ENCODE measurements at places on chromosomes 2 and 18.

DNA sequence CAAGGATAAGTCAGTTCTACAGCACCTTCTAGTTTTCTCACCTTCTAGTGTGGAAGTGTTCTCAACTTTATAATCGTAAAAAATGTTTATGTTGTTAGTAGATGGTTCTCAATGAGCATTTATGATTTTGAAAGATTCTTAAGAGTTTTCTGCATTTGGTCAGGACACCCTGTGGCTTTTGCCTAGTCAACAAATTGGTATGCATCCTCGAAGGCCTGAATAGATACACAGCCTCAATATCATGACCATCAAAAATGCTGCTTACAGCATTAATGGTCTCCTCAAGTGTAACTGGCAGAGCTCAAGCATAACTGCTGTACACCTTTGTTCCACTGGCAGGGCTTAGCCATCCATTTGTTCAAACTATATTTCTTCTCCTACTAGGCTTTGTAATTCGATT lies 96.7 kb downstream of the CRACDL start:
- DNase-seq, result no peak

GRCh38 chr18:21853775-21854552 lies 113.4 kb downstream of the MIB1 start:
- no peak for DNase-seq

DNA sequence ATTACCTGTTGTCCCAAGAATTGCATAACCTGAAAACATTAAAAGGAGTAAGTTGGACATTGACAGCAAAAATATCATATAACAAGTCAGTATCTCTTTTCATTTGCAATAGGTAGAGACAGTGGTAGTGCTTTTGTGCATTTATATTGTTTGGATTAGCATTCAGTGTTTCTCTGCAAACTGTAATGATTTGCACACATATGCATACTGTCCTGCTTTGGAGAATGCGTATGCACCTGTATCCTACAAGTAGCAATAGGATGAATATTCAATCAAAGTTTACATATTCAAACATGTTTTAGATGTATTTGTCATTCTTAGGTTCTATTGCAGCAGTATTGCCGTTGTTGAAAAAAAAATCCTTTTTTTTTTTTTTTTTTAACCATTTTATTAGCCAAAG lies 201.9 kb downstream of the ZNF407 start:
- DNase-seq, result no peak

- no peak for DNase-seq
These were observed 380.2 kb downstream of the TXNL1 start for GRCh38 chr18:56258178-56258577.

DNA sequence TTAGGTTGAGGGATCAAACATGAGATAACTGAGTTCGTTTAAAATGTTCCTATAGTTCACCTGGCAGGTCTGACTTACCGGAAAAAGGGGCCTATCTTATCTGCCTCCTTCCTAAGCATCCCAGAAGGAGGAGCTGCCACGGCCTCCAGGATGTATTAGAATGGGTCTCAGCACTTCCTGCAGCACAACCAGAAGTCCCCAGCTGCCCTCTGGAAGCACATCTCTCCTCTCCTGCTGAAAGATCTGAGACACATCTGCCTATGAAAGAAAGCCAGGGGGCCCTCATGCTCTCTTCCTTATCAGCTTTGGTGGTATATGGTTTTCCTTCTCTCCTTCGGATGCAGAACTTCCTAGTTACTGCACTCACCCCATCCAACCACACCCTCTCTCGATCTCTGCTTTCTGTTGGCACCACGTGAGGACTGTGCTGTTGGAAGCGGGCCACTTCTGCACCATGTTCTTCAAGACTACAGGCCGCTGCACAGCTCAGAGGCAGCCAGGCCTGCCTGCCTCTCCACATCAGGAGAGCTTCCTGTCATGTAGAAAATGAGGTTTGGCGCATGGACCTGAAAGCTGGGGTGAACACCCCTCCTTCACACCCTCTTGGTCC lies 6.5 kb downstream of the IGFBP5 start:
- DNase-seq, result no peak

DNA sequence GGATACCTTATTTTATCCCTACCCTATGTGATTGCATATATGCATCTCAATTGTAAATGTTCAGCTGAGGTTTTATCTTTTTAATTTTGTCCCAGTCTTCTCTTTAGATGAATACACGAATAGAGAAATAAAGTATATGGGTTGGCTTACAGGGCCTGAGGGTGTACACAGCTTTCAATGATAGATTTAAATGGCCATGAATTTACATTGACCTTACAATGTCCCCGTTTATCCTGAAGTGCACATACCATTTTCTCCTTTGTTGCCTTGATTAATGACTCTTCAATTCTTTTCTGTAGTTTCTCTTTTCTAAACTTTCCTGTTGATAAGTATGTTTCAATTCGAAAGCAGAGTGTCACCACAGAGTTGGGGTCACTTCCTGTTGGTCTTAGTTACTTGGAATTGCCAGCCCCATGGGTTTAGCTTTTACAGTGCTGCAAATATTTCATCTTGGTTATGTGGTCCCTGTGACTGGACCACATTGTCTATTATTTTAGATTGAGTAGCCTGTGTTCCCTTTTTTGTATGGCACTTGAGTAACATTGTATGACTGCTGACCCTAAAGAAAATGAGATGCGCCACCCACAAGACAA lies 1616.3 kb upstream of the ACVR2A start:
- DNase-seq, result no peak

DNA sequence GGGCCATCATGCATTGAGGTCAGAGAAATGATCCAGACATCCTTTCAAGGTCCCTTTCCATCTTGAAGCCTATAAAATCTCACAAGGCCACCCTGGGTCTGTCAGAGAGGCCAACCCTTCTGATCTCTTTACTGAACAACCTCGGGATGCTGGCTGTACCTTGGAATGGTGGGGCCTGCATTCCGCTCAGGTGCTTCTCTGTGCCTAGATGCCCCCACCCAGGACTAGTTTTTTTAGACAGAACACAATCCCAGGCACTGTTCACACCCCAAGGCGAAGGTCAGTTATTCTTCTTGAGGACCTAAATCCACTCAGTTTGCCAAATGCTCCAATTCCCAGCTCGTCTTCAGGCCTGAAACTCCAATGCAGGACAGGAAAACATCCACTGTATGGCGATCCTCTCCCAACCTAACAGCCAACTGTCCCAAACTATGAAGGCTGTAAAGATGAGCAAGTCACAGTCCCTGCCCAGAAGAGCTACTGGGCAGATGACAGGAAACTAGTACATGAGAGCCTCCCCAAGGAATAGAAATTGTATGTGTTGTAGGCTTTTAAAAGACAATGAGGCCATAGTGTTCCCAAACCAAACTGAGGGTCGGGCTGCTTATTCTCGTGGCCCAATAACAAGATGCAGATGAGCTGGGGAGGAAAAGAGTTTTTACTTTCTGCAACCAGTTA lies 154.4 kb upstream of the ACAA2 start:
- no peak for DNase-seq

DNA sequence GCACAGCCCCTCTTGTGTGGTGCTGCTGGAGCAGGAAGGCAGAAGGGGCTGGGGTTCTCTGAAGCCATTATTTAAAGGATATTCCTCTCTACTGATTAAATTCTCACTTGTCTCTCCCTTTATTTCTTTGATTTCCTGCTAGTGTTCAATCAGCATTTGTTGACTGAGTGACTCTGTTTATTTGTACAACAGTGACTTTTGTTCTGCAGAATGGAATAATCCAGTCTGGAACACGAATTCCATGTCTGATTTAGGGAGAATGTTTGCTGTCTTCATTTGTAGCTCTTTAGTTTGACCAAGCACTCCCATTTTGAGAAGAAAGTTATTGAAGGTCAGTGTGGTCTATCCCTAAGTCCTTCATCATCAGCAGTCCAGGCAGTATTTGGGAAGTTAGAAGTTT lies 141.2 kb downstream of the SETBP1 start:
- DNase-seq, result no peak

DNA sequence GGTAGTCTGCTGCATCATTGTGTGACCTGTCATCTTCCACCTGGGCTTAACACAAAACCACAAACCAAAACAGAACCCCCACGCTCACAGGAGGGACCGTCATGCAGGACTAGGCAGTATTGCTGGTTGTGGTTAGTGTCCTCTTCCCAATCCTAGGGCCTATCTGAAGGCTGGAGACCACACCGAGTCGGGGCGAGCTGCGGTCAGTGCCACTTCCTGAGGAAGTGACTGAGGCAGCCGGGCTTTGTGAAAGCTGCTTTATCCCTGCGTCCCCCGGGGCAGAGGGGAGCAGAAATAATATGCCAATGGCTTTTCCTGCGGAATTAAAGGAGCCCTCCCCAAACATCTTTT lies 22.9 kb downstream of the ZNF532 start:
- no peak for DNase-seq

GRCh38 chr2:165634282-165634681 lies 159.8 kb downstream of the GALNT3 start:
- no peak for DNase-seq

GRCh38 chr18:79919089-79919488 lies 32.4 kb downstream of the SLC66A2 start:
- no peak for DNase-seq

- no peak for DNase-seq
These were observed 46.8 kb downstream of the GFPT1 start for GRCh38 chr2:69340101-69340775.

DNA sequence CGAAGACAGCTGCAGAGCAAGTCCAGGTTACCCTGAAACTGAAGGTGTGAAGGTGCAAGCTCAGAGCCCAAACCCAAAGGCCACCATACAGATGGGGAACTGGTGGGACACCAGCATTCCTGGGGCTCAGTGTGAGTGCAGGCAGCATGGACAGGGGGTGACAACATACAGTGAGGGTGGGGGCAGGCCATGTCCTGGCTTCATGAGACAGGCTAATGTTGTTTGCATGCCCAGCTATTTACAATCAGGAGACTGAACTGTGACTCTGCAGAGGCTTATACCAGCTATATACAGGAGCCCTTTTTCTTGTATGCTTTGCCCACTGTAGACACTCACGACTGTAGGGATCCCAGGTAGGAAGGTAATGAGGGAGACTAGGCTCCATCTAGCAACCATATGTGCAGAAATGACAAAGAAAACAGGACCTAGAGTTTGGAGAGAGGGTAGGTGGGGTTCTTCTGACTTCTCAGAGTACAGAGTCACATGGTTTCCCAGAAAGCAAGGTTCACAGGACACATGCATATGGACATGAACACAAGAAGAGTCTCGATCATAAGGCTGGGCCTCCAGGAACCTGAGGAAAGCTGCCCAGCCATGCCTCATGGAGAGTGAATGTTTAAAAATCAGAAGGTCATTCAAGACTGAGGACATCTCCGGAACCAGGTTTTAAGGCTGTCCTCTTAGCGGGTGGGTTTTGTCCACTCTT lies 26.4 kb downstream of the SIX3 start:
- no peak for DNase-seq

GRCh38 chr2:241010531-241011295 lies 12.3 kb downstream of the SNED1 start:
- no peak for DNase-seq

DNA sequence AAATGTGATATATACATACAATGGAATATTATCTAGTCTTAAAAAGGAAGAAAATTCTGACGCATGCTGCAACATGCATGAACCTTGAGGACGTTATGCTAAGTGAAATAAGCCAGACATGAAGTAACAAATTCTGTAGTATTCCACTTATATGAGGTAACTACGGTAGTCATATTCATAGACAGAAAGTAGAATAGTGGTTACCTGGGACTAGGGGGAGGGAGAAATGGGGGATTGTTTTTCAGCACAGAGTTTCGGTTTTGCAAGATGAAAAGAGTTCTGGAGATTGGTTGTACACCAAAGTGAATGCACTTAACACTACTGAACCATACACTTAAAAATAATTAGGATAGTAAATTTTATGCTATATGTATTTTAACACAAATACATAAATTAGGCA lies 215.9 kb upstream of the FBXO11 start:
- DNase-seq, result no peak

DNA sequence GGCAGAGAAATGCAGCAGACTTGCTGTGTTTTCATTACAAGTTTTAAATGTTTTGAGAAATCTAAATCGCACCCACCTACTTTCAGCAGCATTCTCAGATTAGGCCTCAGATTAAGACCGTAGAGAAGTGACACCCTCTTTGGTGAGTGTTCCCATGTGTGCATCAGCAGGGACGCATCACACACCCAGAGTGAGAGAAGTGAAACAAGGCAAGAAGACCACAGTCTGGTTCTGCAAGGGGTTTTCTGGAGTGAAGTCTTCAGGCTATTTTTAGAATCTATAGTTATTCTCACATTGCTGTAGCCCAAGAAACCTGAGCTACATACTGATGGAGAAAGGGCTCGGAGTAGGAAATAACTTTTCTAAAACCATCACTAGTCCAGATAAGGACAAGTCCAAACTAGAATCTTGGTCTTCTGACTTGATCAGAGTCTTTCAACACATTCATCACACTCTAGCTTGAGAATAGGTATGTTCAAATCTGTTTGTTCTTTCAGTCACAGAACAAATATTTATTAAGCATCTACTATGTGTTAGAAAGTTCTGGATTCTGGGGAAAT lies 1216.6 kb upstream of the PIK3C3 start:
- DNase-seq, result no peak

GRCh38 chr2:22946553-22946952 lies 438.4 kb upstream of the KLHL29 start:
- DNase-seq, result no peak

- no peak for DNase-seq
These were observed 35.7 kb downstream of the NOL10 start for GRCh38 chr2:10654069-10654468.

DNA sequence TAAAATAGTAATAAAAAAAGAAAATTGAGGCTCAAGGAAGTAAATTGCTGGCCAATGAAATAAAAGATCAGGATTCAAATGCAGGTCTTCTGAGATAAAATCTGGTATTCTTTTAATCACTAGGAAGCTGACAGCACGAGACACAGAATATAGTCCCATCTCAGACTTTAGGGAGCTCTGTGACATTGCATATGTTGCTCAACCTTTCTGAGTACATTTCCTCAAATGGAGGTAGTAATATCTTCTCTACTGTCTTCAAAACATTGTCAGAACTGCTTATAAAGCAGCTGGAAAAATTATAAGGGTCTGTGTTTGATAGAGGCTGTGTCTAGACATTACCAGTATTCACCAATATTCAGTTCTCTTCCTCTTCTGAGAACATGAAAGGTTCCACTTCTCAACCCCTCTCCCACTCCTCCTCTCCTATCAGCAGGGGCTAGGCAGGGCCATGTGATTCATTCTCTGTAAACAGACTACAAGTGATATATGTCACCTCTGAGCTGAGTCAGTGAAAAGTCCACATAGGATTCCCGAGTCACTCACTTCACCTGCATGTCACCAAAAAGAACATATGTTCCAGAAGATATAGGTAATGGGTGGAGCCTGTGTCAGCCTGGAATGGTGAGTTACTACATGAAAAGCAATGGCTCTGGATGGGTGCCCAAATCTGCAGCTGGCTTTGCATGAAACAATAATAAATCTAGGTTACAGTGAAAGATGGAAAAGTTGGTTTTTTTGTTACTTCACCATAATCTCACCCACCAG lies 7.1 kb downstream of the KCNE4 start:
- peak; percentile 31 for DNase-seq

GRCh38 chr2:217816396-217816869 lies 186.4 kb downstream of the TNS1 start:
- peak; percentile 59 for DNase-seq

Data from left renal cortex interstitium (tissue), 4 donors.